ENCODE measurements at places on chromosomes 12 and 14.

DNA sequence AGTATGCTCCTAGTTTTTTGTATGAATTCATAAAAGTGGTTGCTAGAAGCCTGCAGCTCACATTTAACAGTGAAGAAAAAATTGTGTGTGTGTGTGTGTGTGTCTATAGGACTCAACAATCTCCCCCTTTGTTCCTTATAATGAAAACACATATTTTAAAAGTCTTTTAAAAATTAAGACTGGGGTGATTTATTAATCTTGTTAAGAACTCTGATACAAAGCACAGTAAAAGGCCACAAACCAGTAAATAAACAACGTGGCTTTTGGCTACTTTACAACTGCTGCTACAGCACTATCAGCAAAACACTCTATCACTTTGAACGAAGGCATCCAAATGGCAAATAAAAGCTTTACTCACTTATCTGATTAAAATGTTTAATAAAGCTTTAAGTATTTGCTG lies 594 bp upstream of the VCPKMT start:
- DNase-seq = no peak

GRCh38 chr14:93980456-93981201 lies 4.3 kb upstream of the ASB2 start:
- no peak for DNase-seq

DNA sequence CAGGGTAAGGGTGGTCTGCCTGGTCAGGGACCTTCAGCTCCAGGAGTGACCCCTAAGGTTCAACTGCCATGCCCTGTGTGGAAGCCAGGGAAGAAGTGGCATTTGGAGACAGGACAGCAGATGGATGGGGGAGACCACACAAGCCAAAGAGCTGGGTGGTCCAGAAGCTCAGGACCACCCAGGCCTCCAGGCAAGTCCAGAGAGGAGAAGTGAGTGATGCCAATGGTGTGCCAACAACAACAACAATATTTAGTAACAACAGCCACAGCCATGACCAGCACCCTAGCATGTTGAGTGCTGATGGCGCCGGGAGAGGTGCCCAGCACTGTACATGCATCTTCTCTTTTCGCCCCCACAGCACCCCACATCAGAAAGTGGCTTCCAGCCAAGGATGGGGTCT lies 113.7 kb downstream of the ESRRB start:
- DNase-seq = no peak

DNA sequence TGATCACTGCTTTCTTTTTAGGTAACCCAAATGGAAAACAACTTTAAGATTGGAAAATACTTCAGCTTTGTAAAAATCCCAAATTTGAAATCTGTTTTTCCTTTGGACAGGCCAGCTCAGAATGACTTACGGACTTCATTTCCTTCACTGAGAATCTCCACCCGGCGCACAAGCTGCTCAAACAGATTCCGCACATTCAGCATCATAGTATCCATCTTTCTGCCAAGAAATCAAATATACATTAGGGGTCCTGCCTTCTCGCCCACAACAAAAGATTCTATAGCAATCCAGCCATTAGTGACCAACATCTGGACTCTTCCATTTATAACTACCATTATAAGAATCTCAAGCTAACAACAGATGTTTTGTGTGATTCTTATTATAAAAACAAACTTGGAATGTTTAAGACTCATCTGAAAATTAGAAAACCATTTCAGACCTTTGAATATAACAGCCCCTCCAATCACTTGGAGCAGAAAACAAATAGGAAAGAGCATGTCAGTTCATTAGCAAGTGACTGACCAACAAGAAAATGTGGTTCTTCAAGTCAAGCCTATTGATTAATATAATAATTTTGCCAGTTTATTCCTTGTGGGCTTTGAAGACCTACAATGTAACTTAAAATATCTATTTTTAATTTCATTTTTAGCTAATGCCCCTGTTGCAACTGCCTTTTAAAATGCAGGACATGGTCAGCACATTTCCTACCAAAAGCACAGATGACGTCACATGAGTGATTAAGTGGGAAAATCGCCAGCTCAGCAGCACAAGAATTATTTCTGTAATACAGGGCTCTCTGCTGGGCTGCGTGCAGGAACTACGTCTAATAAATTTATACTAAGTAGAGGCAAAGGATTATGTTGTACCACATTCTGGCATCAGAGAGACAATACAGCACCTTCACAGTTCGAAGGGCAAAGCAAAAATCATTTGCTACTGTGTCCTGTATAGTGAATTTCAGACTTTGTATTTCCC lies 8.5 kb downstream of the RACGAP1 start:
- no peak for DNase-seq

DNA sequence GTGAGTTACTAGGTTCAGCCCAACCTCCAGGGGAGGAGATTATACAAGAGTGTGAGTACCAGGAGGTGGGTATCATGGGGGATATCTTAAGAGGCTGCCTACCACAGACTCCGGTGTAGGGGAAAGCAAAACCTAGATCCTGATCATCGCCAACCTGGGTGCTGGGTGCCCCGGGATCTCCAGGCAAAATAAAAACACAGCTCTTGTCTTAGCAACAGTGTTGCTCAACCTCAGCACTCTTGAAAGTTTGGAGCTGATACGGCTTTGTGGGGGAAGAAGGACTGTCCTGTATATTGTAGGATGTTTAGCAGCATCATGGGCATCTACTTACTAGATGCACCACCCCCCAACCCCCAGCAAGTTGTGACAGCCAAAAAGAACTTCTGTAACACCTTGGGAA lies 74.5 kb downstream of the CCDC60 start:
- DNase-seq = no peak

- DNase-seq = no peak
Observed at GRCh38 chr12:63353559-63353958, 202.6 kb upstream of the AVPR1A start.

GRCh38 chr14:98244162-98244948 lies 1027.6 kb downstream of the BCL11B start:
- no peak for DNase-seq

GRCh38 chr14:33790996-33791395 lies 159.9 kb downstream of the EGLN3 start:
- no peak for DNase-seq

DNA sequence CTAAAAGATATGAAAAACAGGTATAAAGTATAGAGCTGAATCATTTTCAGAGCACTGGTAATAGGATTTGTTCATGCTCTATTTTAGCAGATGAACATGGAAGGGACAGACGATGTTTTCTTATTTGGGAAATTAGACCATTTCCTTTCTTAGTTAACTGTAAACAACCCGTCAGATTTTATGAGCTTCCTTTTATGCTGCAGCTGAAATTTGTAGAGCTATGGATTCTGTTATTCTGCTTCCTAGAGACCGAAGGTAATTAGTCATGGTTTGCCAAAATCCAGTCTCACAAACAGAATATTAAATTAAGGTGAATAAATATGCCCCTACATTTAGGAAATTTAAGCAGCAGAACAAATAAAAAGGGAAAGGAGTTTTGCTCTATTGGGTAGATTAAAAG lies 180.2 kb upstream of the SYT1 start:
- DNase-seq = no peak

GRCh38 chr14:93654599-93654998 lies 133.7 kb downstream of the PRIMA1 start:
- DNase-seq = no peak

- no peak for DNase-seq
Observed at GRCh38 chr12:80373666-80374065, 70.4 kb upstream of the PTPRQ start.

GRCh38 chr12:62912644-62913043 lies 22.3 kb downstream of the PPM1H start:
- DNase-seq = no peak
